GM04503 (cell line): ENCODE measurements at places on chromosomes 3 and 15.

DNA sequence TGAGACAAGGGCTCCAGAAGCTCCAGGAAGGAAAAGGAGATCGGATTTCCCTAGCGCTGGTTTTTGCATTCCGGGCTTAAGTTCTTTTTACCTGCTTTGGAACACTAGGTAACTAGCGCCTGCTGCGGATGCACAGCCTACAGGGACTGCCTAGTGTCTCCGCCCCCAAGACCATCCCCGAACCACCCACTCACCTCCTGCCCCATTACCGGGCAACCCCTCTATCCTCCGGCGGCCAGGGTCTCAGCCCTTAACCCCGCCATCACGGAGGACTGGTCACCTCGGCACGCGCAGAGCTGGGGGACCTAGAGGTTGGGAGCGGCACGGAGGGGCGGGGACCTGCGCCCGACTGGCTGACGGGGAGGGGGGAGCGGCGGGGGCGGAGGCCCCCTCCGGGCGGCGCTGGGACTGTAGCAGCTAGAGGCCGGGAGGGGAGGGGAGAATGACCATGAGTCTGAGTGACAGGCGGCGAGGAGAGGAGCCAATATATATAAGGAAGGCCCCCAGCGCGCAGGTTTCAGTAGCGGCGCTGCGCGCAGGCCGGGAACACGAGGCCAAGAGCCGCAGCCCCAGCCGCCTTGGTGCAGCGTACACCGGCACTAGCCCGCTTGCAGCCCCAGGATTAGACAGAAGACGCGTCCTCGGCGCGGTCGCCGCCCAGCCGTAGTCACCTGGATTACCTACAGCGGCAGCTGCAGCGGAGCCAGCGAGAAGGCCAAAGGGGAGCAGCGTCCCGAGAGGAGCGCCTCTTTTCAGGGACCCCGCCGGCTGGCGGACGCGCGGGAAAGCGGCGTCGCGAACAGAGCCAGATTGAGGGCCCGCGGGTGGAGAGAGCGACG lies at the start of gene DLL4:
TSS of gene DLL4 (plus strand) at position 520 of the 839 bp plus-strand sequence. CDS start 329 bp downstream, outside the sequence.
- no peak for DNase-seq

DNA sequence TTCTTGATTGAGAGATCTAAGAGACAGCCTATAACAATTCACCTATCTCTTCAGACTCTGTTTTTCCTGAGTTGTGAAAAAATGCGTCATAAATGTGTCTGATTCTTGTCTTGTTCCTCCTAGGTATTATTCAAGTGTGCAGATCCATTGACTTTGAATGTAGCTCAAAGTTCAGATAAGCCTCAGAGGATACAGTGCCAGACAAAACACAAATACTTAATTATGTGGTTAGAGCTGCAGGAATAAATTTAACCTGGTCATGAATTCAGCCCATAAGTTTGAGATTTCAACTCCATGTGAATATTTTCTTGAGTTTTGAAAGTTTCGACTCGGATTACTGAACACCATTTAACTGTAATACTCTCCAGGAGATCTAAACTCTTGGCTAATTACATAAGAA lies 174.0 kb downstream of the ECT2 start:
- DNase-seq = no peak

DNA sequence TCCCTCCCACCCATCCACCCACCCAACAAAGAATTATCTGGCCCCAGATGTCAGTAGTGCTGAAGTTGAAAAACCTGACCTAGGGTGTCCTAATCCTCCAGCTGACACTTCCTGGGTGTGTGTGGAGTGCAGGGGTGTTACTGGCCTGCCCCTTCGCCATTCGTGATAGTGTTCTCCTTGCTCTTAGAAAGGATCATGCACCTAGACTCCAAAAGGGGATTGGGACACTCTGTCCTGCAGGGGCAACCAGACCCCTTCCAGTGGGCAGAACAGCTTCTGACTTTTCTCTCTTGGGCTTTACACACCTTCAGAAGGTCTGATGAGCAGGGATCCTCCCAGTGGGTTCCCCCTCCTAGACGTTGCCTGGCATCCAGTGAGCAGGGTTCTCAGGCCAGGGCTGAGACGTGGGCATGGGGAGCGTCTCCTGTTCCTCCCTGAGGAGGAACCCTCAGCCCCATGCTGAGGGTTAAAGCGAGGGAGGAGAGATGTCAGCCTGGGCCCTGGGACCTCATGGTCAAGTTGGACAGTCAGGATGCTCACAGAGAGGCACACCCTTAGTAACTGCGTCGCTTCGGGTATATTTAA lies 75.0 kb downstream of the AAGAB start:
- DNase-seq = no peak

GRCh38 chr3:30443756-30444673 lies 162.4 kb upstream of the TGFBR2 start:
- DNase-seq = no peak

- no peak for DNase-seq
These were observed 19.8 kb downstream of the CFAP92 start for GRCh38 chr3:128973988-128974564.

DNA sequence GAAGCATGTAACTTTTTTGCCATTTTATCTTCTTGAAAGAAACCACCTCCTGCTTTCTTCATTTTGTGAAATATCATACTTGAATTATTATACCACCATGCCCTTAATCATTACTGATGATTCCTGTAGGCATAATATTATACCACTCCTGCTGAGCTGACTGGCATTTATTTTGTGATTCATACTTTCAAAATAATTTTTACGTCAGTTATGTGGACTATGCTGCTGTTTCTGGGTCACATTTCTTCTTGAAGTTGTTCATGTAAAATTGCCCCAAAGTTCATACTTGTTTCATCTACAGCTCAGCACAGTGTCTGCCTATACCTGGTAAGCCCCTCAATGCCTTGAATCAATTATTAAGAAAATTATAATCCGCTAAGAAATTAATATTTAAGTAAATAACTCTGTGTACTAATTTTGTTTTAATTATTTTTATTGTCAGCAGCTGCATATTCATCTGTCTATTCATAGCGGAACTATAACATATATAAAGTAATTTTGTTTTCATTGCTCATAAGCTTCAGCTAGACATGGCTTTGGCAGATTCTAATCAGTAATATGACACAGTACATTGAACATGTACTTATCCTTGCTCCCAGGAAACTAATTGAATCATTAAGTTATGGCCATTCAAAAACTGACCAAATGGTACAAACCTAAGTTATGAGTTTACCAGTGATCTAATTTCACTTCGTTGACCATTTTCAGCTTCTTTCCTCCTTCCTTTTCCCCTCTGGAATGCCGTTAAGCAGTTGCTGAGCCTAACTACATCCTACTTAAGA lies 160.0 kb downstream of the NAALADL2 start:
- DNase-seq = no peak
